Left colon (tissue), 2 donors: ENCODE measurements at places on chromosomes 11 and 22.

- DNase-seq, result no peak
Observed at GRCh38 chr11:111714522-111714921, 51.7 kb downstream of the PPP2R1B start.

DNA sequence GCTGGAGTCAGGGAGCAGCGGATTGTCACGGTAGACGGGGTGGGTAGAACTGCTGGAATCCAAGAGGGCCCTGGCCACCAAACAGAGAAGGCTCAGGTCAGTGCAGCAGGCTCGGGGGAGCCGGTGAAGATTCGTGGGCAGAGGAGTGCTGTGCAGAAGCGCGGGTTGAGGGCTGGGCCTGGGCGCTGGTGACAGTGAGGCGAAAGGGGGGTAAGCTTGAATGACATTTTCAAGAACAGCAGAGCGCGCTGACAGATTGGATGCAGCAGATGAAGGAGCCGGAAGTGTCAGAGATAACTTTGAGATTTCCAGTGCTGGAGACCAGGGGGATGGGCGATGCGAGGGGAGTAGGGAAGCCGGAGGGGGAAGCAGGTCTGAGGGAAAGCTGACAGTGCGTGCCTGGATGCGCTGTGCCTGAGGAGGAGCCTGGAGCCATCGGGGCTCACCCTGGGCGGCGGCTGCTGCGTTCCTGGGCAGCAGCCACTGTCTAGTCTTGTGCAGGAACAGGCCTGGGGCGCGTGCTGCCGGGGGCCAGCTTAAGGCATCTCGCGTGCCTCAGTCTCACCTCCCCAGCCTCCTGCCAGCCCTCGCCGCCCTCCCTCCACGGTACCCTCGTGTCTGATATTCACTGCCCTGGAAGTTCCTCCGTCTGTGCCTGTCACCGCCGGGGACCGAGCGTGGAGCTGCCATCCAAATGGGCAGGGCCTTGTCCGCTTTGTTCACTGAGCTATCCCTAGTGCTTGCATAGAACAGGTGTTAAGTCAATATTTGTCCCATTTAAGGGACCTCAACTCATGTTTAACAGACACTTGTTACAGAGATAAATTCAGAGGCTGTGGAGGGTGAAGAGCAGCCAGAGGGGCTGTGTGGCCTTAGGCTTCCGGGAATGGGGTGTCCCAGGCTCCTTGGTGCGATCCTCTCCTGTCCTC lies 5.2 kb downstream of the GRIK4 start:
- DNase-seq, result peak; percentile 8

DNA sequence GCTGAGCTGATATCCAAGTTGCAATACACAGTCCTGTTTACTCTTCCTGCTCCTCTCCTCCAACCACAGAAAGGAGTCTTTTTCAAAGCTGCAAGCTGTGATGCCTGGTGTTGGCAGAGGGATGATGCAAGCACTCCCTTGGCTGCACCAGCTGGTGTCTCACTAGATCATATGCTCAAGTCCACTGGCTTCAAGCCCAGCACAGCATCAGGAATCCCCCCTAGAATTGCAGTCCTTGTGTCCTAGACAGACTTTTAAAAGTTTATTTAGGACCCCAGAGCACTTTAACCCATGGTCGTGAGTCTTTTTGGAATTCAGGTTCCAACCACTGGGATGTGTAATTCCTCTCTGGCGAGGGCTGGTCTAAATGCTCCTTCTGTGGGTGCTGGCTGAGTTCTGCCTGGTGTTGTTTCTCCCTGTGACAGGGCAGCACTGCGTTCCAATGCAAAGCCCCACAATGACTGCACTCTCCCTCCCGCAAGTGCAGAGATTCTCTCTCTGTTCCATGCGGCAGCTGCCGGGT lies 1.9 kb upstream of the HEPN1 start:
- DNase-seq, result no peak

DNA sequence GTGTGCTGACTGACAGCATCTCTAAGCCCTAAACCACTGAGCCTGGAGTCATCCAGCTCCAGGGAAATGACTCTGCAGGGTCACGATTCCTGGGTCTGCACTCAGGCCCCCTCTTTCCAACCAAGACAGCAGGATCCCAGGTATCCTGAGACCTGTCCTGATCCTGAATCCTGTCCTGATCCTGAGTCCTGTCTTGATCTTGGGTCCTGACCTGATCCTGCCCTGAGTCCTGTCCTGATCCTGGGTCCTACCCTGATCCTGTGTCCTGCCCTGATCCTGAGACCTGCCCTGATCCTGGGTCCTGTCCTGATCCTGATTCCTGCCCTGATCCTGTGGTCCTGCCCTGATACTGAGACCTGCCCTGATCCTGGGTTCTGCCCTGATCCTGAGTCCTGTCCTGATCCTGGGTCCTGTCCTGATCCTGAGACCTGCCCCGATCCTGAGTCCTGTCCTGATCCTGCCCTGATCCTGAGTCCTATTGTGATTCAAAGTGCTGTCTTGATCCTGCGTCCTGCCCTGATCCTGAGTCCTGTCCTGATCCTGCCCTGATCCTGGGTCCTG lies 1.4 kb upstream of the KRTAP5-6 start:
- DNase-seq, result no peak

- no peak for DNase-seq
Observed at GRCh38 chr11:73358071-73358470, 18.1 kb upstream of the RELT start.

- no peak for DNase-seq
Observed at GRCh38 chr22:49305966-49306631, 521.6 kb downstream of the BRD1 start.

DNA sequence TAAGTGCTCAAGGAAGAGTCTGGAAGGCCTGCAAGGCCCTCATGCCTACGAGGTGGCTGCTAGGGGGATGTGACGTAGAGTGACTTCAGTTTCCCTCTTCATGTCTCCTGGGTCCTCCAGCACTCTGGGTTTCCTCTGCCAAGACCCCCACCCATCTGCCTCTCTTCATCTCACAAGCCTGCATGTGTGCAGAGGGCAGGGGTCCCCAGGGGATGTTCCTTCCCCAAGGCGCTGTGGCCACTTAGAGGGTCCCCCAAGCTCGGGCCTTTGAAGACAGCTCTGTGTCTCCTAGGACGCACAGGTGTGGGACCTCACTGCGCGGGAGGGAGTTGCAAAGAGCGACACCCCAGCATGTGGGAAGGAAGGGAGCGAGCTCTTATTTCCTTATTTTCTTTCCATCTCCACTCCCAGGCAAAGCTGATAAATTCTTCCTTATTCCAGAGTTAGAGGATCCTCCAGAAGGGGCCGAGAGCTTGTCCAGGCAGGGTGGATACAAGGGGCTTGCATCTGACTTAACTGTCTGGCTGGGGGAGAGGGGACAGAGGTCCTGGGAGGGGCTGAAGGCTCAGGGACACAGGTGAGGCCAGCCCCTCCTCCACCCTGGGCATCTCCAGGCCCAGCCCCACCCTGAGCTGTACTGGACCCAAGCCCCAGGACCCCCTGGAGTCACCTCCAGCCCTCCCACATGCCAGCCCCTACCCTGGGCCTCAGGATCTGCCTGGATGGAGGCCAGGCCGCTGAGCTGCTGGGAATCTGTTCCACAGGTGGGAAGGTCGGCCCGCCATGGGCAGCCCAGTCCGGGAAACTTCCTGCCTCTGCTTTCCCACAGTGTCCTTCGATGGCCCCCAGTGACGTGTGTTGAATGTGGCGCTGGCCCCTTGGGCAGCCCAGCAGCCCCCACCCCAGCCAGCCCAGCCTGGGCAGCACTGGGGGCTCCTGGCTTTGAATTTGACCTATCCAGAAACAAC lies 59.7 kb upstream of the KCNQ1OT1 start:
- no peak for DNase-seq

GRCh38 chr22:35981900-35982299 lies 46.7 kb downstream of the RBFOX2 start:
- DNase-seq, result no peak

DNA sequence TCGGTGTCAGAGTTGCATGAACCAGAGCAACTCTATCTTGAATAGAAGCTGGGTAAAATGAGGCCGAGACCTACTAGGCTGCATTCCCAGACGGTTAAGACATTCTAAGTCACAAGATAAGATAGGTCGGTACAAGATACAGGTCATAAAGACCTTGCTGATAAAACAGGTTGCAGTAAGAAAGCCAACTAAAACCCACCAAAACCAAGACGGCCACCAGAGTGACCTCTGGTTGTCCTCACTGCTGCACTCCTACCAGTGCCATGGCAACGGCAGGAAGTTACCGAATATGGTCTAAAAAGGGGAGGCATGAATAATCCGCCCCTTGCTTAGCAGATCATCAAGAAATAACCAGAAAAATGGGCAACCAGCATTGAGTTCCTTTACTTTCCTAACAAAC lies 2.4 kb upstream of the KAT5 start:
- no peak for DNase-seq

GRCh38 chr22:17411213-17411612 lies 42.0 kb downstream of the CECR2 start:
- DNase-seq, result no peak

DNA sequence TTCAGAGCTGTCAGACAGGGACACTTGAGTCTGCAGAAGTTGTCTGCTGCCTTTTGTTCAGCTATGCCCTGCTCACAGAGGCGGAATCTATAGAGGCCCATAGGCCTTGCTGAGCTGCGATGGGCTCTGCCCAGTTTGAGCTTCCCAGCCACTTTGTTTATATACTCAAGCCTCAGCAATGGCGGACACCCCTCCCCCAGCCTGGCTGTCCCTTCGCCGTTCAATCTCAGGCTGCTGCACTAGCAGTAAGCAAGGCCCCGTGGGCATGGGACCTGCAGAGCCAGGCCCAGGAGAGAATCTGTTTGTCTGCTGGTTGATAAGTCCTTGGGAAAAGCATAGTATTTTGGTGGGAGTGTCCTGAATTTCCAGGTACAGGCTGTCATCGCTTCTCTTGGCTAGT lies 23.6 kb upstream of the OR6M1 start:
- DNase-seq, result no peak

GRCh38 chr22:17815703-17816254 lies 41.5 kb upstream of the BID start:
- no peak for DNase-seq

DNA sequence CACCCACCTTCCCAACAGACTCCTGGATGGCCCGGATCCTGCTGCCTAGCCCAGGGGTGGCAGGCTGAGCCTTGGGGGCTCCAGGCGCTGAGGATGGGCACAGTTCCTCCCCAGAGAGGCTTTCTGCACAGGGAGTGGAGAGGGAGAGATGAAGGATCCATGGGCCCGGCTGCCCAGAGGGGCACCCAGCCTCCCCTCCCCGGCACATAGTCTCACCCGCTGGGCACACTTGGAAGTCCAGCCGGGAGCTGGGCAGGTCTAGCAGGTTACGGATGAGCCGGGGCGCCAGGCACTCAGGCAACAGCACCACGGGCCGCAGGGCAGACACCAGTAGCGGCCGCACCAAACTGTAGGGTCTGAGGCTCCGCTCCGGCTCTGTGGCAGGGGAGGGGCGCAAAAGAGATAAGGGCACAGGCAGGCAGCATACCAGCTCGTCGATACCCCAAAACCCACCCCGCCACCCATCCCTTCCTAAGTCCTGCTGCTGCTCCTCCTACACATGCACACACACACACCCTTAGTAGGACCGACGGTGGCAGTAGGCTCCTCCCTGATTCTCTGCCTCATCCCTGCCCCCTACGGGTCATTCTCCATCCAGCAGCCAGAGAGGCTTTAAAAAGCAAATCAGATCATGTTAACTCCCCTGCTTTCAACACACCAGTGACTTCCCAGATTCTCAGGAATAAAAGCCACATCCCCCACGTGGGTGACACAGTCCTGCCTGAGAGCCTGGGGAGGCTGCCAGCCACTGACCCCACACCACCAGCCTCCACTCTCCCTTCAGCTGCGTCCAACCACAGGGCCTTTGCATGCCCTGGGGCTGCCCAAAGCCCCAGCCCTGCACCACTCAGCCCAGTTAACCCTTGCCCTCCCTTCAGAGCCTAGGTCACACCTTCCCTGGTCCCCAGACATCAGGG lies 6.5 kb upstream of the MFNG start:
- no peak for DNase-seq

DNA sequence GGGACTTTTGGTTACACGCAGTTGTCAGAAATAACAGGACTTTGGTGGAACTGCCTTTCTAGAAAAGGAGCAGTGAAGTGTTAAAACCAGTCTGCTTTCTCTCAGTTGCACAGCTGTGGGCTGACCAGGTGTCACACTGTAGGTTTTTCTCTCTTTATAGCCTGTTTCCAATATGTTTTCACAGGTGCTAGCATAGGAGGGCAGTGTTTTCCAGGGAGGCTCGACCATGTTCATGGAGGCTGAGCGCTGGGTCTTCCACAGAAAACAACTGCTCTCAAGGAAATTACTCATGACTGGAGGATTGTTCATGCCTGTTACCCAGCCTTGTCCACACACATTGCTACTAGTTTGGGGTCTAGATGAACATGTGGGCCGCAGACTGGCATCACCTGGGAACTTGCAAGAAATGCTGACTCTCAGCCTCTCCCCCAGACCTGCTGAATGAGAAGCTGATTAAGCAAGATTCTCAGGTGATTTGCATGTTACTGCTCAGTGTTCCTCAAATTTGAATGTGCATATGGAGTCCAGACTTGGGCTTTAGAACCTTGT lies 157.7 kb downstream of the MAML2 start:
- DNase-seq, result no peak

- no peak for DNase-seq
Observed at GRCh38 chr22:48832592-48832991, 995.1 kb downstream of the BRD1 start.

DNA sequence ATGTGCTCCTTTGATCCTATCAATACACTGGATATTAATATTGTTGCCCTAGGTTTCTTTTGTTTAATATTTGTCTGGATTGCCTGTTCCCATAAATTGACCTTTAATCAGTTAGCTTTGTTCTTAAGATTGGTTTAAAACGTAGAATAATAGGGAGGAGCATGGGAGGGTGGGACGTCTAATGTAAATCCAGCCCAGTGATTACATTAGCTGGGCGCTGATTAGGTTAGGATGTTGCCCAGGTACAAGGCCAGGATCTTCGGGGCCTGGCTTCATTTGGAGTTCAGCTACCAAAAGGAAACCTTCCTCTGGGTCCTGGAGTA lies at the start of gene SRSF8:
TSS of gene SRSF8 (plus strand) at position 204 of the 323 bp plus-strand sequence. CDS start 308 bp downstream, outside the sequence.
- no peak for DNase-seq
